ENCODE measurements at places on chromosomes 5 and 9.
A peak's percentile ranks its signal among the peaks of the same experiment; 100 is the strongest.

DNA sequence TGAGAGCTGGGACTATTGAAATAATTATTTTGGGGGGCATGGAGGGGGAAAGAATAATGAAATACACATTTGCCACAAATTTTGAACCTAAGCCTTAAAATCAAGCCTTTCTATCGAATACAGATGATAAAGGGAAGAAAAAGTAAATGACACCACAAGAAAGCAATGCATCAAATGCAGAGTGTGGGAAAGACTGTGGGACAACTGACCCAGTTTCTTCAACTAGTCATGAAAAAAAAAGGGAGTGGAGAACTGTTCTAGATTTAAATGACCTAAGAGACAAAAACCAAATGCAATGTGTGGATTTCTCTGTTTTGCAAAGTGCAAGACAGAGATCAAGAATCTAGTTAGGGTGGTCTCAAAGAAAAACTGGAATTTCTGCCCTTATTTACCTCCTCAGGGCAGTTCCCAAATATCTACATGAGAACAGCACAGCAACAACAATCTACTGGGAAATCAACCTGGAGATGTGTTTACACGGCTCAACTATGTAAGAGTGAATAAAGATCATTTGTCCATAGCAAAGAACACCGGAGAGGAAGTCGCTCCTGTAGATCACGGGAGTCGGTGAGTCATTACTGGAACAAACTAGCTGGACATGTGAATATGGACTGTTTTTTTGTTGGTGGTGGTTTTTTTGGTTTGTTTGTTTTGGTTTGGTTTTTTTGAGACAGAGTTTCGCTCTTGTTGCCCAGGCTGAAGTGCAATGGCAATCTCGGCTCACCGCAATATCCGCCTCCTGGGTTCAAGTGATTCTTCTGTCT is 145.9 kb downstream of the DROSHA start:
- peak; percentile 31 for DNase-seq

DNA sequence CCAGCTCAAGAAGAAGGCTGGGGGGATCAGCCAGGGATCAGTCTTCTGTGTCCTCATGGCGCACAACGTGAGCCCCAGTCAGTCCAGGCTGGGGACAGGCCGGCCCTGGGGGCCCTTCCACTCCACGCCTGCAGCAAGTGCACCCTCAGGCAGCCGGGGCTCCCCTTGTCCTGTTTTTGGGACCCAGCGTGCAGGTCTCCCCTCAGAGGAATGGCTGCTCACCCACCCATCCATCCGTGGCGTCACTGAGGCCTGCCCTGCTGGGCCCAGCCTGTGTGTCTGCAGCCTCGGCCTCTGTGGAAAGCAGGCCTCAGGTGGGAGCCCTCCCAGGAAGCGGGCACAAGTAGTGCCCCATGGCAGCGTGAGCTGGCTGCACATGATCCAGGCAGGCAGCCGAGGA is 52.6 kb upstream of the FCN2 start:
- no peak for DNase-seq

- no peak for DNase-seq
Observed at GRCh38 chr5:139982157-139982974, 60.7 kb downstream of the NRG2 start.

- no peak for DNase-seq
Observed at GRCh38 chr5:39109606-39110005, 35.4 kb upstream of the RICTOR start.

DNA sequence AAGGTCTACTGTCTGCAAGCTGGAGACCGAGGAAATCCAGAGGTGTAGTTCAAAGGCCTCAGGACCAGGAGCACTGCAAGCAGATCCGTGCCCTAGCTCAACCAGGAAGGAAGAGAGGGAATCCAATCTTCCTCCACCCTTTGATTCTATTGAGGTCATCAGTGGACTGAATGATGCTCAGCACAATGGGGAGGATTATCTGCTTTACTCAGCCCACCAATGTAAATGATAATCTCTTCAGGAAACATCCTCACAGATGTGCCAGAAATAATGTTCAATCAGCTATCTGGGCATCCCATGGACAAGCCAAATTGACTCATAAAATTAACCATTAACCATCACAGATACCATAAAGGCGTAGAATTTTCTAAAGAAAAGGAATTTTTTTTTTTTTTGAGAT is 92.0 kb downstream of the BASP1 start:
- DNase-seq = no peak

DNA sequence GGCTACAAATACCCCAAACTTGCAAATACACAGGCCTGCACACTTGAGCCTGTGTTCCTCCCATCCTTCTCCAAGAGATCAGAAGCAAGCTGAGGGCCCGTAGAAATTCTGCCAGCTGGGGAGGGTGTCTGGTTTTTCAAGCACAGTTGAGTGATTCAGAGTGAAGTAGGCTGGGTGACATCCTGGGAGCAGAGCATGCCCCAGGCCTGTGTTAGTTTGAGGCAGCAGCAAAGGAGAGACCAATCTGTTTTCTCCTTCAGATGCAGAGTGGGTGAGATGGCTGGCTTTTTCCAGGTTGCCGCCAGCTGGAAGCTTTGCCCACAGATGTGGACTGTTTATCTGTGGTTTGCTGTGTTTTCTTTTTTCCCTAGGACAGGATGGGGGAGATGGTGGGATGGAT is 63.1 kb downstream of the RCL1 start:
- DNase-seq = no peak

- no peak for DNase-seq
Observed at GRCh38 chr9:120768886-120769285, 24.3 kb downstream of the FBXW2 start.
